SJSA1 (cell line): ENCODE measurements at places on chromosomes 5 and 9. TPM values are rescaled to one million over a fixed set of nuclear protein-coding genes. Genes with fewer than 3 reads are reported as not detected.

The UGT3A2 gene
- not detected in 2 replicates for total RNA-seq

DNA sequence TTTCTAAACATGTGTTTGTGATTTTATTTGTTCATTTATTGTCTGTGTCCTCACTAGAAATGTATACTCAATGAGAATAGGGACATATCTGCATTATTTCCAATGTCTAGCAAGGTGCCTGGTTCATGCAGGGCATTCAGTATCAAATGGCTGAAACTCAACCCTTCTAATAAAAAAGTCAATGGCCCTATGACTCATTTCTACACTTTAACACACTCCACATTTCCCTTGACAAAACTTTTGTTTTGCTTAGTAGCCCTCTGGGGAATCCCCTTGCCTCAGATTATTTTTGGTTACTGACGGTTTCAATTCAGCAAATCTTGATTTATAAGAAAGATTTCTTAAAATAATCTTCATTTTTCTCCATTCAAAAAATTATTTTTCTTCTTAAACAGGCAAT is 206.0 kb upstream of the DMRTA1 start:
- no peaks in the 10 kb centered on the region for H3K27me3 ChIP-seq

The GDF9 gene
- total RNA-seq, result 0.09 and 0.21 TPM in 2 replicates

The CDH9 gene
- total RNA-seq, result not detected in 2 replicates

The STPG3 gene
- total RNA-seq, result not detected in 2 replicates

DNA sequence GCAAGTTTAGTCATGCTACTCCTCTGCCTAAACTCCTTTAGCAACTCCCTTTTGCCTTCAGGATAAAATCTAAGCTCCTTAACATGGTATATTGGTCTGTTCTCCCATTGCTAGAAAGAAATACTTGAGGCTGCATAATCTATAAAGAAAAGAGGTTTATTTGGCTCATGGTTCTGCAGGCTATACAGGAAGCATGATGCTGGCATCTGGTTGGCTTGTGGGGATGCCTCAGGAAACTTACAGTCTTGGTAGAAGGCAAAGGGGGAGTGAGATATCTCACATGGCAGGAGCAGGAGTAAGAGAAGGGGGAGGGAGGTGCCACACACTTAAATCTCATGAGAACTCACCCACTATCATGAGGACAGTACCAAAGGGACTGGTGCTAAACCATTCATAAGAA is 145.0 kb downstream of the GDNF start:
- DNase-seq, result no peak
- no peaks in the 10 kb centered on the region for H3K27me3 ChIP-seq
- no peak overlapping the region for H3K4me3 ChIP-seq

The S1PR3 gene
- 12.5 and 25.8 TPM in 2 replicates for total RNA-seq

DNA sequence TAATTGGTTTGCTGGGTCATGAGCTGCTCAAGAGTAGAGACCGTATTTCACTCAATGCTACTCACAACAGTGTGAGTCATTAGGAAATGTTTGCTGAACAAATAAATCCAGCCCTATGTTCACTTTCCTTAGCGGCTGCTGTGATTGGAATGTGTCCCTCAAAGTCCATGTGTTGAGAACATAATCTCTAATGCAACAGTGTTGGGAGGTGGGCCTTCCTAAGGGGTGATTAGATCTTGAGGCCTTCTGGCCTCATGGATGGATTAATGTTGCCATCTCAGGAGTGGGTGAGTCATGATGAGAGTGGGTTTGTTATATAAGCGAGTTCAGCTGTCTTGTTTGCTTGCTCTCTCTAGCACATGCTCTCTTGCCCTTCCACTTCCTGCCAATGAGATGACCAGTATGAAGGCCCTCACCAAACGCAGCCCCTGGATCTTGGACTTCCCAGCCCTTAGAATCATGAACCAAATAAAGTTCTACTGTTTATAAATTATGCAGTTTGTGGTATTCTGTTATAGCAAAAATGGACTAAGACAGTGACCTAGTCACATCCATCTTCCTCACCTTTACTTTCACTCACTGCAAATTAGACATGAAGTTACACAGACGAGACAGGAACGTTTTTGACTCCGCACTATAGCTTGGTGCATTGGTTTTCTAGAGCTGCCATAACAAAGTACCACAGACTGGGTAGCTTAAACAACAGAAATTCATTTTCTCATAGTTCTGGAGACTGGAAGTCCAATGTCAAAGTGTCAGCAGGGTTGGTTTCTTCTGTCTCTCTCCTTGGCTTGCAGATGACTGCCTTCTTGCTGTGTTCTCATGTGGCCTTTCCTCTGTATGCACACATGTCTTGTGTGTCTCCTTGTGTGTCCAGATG is 50.9 kb upstream of the FAM169A start:
- H3K4me1 ChIP-seq, result peaks cover 10% of the 10 kb centered on the region
- H3K27me3 ChIP-seq, result no peaks in the 10 kb centered on the region
- H3K36me3 ChIP-seq, result no peaks in the 10 kb centered on the region
- peak; percentile 53 for DNase-seq

DNA sequence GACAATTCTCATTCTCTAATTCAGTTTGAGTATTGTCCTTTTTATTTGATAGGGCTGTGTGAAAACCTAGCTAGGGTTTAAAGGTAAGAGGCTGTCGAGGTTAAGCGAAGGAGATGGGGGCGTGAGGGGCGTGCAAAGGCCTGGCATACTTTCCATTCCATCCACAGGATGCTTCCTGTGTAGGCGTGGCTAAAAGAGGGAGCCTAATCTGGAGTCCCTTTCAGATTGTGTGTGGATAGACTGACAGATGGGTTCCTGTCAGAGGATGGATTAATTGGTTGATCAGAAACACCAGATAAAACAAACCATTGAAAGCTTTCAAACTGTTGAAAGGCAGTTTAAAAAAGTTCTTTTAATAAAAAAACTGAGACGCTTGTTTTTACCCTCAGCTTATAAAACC is 1.1 kb upstream of the ELL2 start:
- peaks cover 34% of the 10 kb centered on the region for H3K36me3 ChIP-seq
- peak overlapping the region; percentile 94 for H3K27ac ChIP-seq
- H3K27me3 ChIP-seq, result no peaks in the 10 kb centered on the region
- peaks cover 32% of the 10 kb centered on the region for H3K4me1 ChIP-seq

DNA sequence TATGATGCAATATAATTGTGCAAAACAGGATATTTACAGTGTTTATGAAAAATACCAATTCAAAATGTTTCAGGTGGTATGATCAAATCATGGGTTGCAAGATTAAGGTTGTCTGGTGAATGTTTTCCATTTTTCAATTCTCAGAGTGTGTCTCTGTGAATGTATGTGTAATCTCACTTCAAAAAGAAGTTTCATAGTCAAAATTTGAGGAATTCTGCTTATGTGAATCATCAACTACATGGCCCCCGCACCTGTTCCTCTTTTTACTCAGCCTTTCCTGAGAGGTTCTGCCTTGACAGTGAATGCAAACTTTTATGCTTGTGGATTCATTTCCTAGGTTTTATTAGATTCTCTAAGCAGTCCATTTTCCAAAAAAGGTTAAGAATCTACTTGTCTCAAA is 32.1 kb downstream of the KCTD16 start:
- H3K36me3 ChIP-seq, result no peaks in the 10 kb centered on the region
- no peak for DNase-seq
- H3K27ac ChIP-seq, result no peak overlapping the region
- H3K4me3 ChIP-seq, result no peak overlapping the region
- peaks cover 32% of the 10 kb centered on the region for H3K27me3 ChIP-seq

- DNase-seq, result peak; percentile 80
- H3K27ac ChIP-seq, result no peak overlapping the region; the same call in 1 of the 2 replicates
- no peaks in the 10 kb centered on the region for H3K27me3 ChIP-seq
- no peaks in the 10 kb centered on the region for H3K36me3 ChIP-seq
Measured at GRCh38 chr9:107711542-107711941, 222.0 kb upstream of the KLF4 start.

The CAMK4 gene
- 2.7 and 3.6 TPM in 2 replicates for total RNA-seq

DNA sequence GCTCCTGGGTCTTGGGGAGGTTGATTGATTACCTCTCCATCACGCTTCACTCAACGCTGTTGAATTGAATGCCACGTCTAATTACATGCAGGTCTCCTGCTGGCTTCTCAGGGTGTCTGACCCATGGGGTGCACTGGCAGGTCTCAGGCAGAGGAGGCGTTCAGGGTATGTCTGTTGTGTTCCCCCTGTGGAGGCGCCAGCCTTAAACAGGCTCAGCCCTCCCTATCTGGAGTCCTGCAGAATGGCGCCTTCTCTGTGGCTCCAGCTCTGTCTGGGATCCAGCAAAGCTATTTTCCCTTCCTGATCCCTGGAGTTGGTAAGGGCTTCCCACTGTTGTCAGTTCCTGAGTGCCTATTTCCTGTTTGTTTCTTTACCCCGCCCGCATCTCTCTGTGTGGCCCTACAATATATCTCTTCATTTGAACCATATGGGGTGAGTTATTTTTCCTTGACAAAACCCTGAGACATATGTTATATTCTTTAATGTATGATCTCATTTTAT is 150.0 kb downstream of the NTRK2 start:
- peak; percentile 1 for DNase-seq
- H3K27ac ChIP-seq, result no peak overlapping the region
- H3K4me1 ChIP-seq, result no peaks in the 10 kb centered on the region
- no peaks in the 10 kb centered on the region for H3K36me3 ChIP-seq
- no peak overlapping the region for H3K4me3 ChIP-seq

DNA sequence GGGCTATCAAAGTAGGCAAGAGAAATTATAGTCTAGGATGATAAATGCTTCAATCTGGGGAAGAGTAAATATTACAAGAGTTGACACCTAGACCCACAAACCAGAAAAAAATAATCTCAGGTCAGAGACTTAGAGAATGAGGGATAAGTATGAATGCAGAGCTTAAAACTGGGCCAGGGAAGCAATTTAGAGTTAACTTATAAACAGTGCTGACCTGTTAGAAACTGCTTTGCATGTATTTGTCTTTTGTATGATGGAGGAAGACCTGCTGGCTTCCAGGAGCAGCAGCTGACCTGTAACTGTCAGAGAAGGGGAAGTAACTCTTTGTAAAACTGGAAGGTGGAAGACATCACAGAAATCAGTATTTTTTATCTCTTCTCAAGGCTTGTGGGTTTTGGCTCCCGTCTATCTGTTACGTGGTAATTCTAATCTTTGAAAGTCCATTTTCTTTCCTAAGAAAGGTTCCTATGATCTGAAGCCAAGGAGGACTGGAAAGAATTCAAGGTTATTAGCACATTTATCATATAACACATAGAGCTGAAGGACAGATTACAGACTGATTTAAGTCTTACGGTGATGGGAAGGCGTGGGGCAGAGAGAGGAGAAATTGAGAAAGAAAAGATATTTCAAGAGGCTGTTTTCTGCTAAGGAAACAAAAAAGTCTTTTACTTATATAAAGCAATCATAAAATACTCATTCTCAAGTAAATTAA is 114.7 kb upstream of the ADAMTS19 start:
- no peak for DNase-seq
- no peaks in the 10 kb centered on the region for H3K36me3 ChIP-seq
- H3K27me3 ChIP-seq, result no peaks in the 10 kb centered on the region
- H3K4me3 ChIP-seq, result no peak overlapping the region
- H3K4me1 ChIP-seq, result no peaks in the 10 kb centered on the region
- H3K27ac ChIP-seq, result no peak overlapping the region

DNA sequence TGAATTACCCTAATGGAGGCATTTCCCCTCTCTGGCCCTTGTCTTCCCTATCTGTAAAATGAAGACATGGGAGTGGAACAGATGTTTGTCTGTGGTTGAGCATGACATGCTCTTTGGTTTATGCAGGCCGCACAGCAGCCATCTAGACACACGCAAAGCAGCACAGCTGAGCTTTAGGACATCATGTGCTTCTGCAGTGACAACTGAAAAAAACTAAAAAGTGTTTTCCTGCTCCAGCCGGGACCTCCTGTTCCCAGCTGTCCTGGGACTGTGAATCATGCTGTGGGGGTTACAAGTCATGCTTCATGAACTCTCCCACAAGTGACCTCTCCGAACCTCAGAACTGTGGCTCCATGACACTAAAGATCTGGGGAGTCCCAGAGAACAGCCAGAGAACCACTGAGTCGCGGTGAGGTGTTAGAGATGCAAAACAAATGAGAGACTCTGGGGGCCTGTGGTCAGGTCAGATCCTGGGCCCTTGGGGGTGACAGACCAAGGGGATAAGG is 1.7 kb downstream of the SMIM3 start:
- no peak overlapping the region for H3K27ac ChIP-seq
- no peak overlapping the region for H3K4me3 ChIP-seq
- no peak for DNase-seq
- H3K36me3 ChIP-seq, result no peaks in the 10 kb centered on the region
- peaks cover 21% of the 10 kb centered on the region for H3K4me1 ChIP-seq

GRCh38 chr9:6630502-6631206 is 14.9 kb downstream of the GLDC start:
- no peak for DNase-seq
- no peak overlapping the region for H3K4me3 ChIP-seq
- no peaks in the 10 kb centered on the region for H3K27me3 ChIP-seq
- no peak overlapping the region for H3K27ac ChIP-seq
- H3K4me1 ChIP-seq, result no peaks in the 10 kb centered on the region

The APBA1 gene
- 4.5 and 11.0 TPM in 2 replicates for total RNA-seq

The PCDHAC2 gene
- total RNA-seq, result 0.03 TPM in 1 of 2 replicates, not detected in the other

The TERT gene
- 4.0 and 5.0 TPM in 2 replicates for total RNA-seq

DNA sequence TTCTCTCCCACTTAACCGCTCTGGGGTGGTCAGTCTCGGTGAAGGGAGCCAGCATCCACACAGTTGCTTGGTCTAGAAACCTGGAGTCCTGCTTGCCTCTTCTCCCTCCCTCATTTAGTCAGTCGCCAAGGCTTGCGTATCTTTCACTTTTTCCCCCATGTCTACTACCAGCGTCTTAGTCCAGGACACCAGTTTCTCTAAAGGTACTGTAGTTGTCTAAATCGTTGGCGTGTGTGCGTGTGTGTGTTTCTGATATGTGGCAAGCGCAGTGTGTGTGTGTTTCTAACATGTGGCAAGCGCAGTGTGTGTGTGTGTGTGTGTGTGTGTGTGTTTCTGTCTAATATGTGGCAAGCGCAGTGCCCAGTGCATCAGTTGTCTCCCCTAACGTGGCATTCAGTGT is 641 bp downstream of the ATP6V1G1 start:
- no peak for DNase-seq
- H3K27ac ChIP-seq, result peak overlapping the region; percentile 67
- no peaks in the 10 kb centered on the region for H3K27me3 ChIP-seq
- H3K4me1 ChIP-seq, result peaks cover 21% of the 10 kb centered on the region
- H3K36me3 ChIP-seq, result peaks cover 21% of the 10 kb centered on the region
- peak overlapping the region; percentile 81 for H3K4me3 ChIP-seq

The CEL gene
- 0.61 TPM in 1 of 2 replicates, not detected in the other for total RNA-seq

DNA sequence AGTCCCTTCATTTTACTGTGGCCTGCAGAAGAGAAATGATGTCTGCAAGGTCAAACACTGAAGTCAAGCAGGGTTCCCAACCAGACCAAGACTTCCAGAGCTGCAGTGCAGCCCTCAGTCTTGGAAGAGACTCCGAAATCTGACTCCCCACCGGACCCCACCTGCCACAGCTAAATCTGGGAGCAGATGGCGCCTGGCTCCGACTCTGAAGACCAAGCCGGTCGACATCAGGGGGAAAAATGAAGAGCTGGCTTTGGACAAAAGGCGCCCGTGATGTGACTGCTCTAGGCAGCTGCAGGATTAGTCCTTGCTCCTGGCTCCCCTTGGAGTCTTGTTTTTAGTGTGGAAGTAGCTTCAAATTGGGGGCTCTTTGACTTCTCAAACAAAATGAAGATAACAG is 72.4 kb upstream of the ZNF622 start:
- H3K36me3 ChIP-seq, result no peaks in the 10 kb centered on the region
- no peak overlapping the region for H3K27ac ChIP-seq
- no peak overlapping the region for H3K4me3 ChIP-seq
- H3K27me3 ChIP-seq, result no peaks in the 10 kb centered on the region
